ENCODE measurements at places on chromosomes 5 and 9.

DNA sequence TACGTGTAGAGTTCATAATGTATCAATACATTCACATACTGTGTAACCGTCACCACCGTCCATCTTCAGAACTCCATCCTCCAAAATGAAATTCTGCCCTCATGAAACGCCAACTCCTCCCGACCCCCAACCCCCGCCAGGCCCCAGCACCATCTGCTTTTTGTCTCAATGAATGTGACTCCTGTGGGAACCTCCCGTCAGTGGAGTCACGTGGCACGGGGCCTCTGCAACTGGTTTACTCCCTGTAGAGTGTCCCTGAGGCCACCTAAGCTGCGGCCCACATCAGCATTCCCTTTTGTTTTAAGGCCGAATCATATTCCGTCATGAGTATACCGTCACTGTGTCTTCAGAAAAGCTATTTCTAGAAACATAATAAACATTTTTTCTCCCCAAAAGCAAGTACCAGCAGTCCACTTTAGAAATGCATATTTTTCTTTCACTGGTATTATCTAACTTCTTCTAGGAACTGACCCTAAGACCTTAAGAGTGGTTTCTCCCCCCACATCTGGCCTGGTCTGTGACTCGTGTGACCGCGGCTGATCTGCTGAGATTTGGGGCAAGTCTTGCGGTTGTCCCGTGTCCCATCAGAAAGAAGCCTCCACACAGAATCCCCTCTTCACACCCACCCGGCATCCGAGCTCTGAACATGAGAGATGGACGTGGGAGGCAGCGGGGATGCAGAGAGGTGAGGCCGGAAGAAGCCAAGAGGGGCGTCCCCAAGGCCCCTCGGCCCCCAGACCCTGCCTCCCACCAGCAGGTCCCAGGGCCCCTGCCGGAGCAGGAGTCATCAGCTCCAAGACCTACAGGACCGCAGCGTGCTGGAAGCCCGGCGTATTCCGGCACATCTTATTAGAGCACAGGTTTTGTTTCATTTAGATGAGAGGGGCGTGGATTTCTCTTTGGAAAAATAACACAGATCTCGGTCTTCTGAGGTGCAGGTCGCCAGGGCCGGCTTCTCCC is 38.3 kb downstream of the SLC6A3 start:
- no peak for DNase-seq

DNA sequence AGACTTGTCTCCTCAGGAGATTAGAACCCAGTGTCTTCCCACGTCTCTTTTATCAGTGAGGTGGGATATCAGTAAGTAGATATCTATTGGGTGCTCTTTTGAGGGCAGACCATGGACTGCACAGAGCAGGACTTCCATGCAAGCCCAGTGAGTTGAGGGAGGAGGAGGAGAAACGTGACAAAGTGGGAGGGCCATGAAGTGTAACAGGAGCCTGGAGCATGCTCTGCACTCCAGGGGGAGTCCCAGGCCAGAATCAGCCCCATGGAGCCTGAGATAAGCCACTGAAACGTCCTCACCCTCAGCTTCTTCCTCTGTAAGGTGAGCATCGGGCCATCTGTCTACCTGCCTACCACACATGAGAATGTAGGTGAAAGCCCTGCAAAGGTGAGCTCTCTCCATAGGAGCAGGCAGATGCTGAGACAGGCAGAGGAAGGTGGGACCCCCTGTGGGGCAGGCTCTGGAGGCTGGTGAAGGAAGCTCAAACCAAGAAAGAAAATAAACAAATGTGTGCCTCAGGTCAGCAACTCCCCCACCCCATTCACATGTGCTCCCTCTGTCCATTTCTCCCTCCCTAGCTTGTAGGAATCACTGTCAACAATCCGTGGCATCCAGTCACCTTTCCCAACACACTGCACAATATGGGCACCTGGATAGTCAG is 87.4 kb downstream of the NRG2 start:
- no peak for DNase-seq

DNA sequence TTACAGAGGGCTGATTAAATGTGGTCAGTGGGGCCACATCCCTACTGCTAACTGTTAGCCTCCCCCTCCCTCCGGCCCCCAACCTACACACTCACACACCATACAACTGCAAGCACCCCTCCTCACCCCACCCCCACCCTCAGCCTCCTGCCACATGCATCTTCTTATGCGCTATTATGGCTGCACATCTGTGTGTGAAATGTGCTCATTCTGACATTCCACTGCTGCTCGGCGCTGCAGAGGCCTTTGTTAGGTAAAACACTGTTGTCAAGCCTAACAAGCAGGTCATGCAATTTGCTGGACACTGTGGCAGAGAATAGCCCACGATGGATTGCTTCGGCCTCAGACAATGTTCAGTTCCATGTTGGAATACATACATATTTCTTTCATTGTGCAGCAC is 173.6 kb downstream of the NR2F1-AS1 start:
- no peak for DNase-seq

- no peak for DNase-seq
These were observed 136.7 kb upstream of the TAF11L2 start for GRCh38 chr5:17361331-17361730.

GRCh38 chr5:127870914-127871313 is 167.7 kb downstream of the CCDC192 start:
- no peak for DNase-seq

DNA sequence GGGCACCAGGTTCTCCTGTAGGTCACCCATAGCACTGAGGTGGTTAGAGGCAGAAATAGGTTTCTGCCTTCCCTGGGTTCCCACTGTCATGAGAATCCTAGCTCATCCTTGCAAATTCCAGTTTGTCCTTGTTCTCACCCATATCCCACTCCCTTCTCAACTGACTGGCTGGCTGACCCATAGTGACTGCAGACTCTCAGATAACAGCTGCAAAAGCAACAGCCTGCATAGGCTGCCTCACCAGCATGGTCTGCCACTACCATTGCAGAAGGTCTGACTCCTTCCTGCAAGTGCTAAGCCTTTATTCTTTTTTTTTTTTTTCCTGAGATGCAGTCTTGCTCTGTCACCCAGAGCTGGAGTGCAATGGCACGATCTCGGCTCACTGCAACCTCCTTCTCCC is 194.0 kb downstream of the SEMA6A start:
- DNase-seq = no peak

GRCh38 chr9:127503379-127503921 is 52.1 kb downstream of the LRSAM1 start:
- DNase-seq = no peak

- no peak for DNase-seq
These were observed 435.9 kb downstream of the BNC2 start for GRCh38 chr9:16434526-16434925.

GRCh38 chr5:18497089-18497488 is 862.8 kb downstream of the TAF11L14 start:
- no peak for DNase-seq

GRCh38 chr9:7045361-7045760 is 287.6 kb downstream of the KDM4C start:
- DNase-seq = no peak

GRCh38 chr9:125812403-125812802 is 65.2 kb downstream of the PBX3 start:
- no peak for DNase-seq

Data from astrocyte of the cerebellum (primary cell).